ENCODE measurements at places on chromosomes 3 and 15.

GRCh38 chr3:77412021-77412438 is 372.1 kb downstream of the ROBO2 start:
- DNase-seq, result no peak

- DNase-seq, result no peak
Measured at GRCh38 chr15:65927545-65927944, 58.3 kb downstream of the RAB11A start.

GRCh38 chr3:9238276-9238675 is 11.2 kb downstream of the SRGAP3 start:
- no peak for DNase-seq

GRCh38 chr3:134036291-134036690 is 6.6 kb upstream of the SLCO2A1 start:
- DNase-seq, result no peak

- DNase-seq, result peak; percentile 37
Measured at GRCh38 chr3:167502401-167502800, 28.6 kb upstream of the SERPINI2 start.

GRCh38 chr3:45226206-45226915 is at the start of gene TMEM158:
TSS of gene TMEM158 (minus strand) at chr3:45226287. CDS start at chr3:45226027, 260 bp downstream.
- DNase-seq, result peak; percentile 43

- DNase-seq, result peak; percentile 48
Measured at GRCh38 chr3:158845765-158846350, 44.0 kb downstream of the MFSD1 start.

DNA sequence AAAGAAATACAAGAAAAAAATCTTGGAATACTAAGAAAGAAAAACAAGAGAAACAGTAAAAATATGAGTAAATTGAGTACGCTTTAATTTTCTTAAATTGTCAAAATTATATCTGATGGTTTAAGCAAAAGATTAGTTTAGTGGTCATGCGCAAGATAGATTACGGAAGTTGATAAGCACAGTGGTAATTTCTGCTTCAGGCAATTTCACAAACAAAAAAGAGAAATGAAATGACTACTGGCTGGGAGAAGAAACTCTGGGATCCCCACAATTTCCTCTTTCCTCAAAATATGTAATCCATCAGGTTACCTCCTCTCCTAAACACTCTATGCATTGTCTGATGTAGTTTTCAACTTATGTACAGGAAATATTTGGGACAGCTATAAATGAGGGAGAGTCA is 9.0 kb downstream of the MYD88 start:
- DNase-seq, result peak; percentile 53

DNA sequence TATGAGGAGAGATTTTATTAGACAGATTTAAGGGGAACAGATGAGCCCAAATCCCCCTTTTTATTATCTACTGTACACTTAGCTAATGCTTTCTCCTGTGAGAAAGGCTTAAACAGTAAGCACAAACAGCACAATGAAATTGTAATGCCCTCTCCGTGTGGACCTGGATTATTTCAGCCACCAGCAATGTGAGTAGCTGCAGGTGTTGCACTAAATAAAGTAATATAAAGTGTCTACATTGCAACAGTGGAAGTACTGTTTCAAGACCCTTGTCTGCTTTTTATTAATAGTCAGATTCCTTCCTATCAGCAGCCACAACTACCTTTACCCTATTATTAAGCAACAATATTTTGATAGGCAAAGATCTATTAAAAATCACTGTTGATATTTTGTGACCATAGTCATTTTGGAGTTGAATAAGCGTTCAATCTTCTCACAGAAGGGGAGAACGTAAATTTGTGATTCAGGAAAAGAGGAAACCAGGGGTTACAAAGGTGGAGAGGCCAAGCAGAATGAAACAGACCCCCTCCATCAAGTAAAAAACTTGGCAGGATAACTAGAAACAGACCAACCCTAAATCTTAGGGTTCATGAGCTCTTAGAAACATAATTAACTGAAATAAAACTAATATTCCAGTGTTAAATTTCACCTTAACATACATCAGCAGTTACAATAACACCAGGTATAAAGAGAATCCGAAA is 422.6 kb downstream of the MECOM start:
- DNase-seq, result no peak

GRCh38 chr15:34714476-34715121 is 40.2 kb downstream of the GJD2 start:
- DNase-seq, result no peak

DNA sequence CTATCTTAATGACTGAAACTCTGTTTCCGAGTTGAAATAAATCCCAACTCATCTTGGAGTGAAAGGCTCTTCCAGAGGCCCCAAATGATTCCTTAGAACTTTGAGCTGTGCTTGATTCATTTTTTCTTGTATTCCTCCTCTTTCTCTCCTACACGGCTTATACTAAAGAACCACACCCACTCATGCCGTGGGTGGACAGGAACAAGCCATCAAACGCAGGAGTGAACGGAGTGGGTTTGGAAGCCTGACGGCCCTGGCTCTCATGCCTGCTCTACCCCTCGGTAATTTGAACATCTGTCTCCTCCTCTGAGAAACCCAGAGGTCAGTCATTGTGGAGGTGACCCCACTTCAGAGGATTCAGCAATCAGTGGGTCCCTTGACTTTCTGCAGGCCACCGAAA is 236.5 kb downstream of the AGBL1 start:
- DNase-seq, result no peak

DNA sequence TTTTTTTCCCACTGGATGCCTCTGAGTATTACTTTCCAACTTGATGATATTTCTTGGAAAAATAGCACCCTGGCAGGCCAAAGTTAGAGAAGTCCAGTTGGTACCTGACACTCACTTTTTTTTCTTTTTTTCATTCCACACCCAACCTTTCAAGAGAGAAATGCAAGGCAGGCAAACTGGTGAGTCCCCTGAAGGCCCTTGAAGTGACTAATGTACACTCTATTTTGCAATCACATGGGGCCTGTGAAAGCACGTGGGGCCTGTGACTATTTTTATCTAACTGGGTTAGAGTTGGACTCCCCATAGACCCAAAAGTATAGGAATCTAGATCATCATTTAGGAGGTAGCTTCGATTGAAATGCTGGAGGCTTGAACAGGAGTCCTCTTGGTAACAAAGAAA is 316.7 kb downstream of the CHL1 start:
- no peak for DNase-seq

DNA sequence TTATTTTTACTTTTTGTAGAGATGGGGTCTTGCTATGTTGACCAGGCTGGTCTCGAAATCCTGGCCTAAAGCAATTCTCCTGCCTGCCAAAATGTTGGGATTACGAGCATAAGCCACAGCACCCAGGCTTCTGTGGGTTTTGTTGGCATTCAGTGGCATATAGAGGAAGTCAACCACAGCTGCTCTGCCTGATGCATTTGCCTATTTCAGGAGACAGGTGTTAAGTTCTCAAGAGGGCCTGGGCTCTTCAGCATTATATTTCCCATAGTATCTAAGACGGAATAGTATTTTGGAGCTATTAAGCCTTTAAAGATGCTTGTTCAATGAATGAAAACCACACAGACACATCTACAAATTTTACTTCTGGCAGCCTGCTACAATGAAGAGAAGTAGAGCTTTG is 73.5 kb upstream of the CSPG5 start:
- no peak for DNase-seq

DNA sequence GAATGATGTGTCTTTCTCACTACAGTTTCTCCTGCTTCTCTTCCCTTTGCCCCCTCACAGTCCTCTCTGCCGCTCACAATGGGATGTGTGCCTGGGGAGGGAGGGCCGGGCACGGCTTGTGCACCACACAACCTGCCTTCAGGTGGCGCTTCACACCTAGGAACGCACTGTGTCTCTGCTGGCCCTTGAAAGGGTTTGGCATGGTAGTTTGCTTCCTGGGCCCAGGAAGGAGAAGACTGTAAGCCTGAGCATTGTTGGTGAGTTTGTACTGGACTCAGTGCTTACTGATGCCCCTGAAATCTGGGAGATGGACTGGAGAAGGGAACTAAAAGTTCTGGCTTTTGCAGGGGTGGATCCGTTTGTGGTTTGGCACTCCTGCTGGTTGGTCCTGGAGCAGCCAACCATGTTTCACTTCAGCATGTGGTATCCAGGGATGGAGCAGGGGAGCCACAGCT is 9.2 kb downstream of the ALPK3 start:
- no peak for DNase-seq

DNA sequence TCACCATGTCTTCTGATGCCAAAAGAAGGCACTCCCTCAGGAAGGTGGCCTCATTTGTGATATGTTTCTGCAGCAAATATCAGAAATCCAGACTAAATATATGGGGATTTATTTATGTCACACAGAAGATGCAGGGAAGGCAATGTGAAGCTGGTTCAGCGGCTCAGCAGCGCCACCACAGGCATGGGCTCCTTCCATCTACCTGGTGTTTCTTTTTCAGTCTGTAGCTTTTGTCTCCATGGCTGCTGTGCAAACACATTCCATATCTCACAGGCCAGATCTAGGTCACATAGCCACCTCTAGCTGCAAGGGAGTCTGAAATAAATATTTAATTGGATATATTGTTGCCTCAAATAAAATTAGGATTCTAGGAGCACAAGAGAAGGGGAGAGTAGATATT is 502.1 kb upstream of the IL12A start:
- no peak for DNase-seq

- no peak for DNase-seq
Measured at GRCh38 chr3:22364851-22365250, 613.8 kb upstream of the ZNF385D start.

DNA sequence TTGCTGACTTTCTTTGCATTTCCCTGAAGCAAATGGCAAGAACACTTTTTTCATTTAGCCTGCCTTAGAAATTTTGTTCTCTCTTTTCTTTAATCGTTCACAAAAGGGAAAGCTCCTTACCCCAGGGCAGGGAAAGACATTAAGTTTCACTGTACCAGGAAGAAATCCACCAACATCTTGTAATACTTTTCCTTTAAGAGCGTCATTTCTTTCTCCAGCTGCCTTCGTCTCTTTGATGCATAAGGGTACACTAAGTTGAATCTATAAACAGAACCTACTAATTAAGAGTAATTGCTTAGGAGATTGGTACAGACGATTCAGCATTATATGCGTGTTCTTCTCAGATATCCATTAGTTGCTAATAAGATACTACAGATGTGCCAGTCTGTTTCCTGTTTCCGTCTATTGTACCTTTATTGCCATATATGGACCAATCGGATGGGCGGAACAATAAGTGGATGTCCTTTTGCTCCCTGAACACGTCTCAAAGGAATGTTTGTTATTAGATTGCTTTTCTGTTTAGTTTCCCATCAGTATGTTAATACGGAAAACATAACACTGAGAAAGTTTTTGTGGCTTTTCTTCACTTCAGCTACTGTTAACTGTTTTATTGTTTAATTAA is 276.7 kb upstream of the RARB start:
- no peak for DNase-seq

DNA sequence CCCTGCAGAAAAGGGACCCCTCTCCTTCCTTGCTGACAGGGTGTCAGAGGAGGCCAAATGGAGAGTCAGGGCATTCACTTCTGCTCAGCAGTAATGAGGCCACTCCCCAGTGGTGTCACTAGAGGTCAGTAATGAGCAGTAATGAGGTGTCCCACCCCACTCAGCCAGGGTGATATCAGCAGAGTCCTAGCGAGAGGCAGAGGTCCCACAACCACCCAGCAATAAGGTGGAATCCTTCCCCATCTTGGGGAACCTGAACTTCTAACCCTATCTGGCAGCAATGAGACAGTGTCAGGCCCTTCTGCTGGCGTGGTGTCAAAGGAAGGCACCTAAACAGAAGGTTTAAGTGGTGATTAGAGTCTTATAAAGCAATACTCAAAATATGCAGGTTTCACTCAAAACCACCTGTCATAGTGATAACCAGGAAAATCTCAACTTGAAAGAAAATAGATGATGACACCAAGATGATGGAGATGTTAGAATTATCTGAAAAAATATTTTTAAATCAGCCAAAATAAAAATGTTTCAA is 12.9 kb downstream of the OCA2 start:
- peak; percentile 75 for DNase-seq

DNA sequence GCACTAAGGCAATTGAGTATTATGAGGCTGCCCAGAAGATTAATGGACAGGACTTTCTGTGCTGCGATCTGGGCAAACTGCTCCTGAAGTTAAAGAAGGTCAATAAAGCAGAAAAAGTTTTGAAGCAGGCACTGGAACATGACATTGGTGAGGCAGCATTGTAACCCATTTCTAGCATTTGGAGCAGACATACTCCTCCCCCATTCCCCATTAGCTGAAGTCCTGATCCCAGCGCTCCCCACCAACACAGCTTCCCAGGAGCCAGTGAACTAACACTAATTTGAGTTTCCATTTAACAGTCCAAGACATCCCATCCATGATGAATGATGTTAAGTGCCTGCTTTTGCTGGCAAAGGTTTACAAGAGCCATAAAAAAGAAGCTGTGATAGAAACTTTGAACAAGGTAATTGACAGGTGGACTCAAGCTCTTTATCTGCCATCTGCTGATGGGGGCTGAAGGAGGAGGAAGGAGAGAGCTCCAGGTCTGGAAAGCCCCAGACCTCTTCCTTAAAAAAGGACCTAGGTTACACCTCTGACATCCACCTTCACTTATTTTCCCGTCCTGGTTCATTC is 22.6 kb downstream of the CSRNP1 start:
- no peak for DNase-seq

GRCh38 chr3:159945930-159946329 is 42.7 kb upstream of the IL12A start:
- DNase-seq, result no peak

DNA sequence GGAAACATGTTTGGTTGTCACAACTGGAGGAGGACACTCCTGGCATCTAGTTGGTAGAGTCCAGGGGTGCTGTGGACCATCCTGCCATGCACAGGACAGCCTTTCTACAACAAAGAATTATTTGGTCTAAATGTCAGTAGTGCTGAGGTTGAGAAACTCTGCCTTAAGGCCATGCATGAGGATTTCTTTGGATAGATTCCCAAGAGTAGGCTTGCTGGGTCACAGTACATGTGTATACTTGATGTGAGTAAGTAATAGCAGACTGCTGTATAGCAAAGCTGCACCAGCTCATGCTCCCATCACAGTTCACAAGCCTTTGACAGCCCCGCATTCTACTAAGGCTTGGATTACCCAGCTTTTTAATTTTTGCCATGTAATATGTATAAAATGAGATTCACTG is 151.3 kb downstream of the MFSD1 start:
- no peak for DNase-seq

DNA sequence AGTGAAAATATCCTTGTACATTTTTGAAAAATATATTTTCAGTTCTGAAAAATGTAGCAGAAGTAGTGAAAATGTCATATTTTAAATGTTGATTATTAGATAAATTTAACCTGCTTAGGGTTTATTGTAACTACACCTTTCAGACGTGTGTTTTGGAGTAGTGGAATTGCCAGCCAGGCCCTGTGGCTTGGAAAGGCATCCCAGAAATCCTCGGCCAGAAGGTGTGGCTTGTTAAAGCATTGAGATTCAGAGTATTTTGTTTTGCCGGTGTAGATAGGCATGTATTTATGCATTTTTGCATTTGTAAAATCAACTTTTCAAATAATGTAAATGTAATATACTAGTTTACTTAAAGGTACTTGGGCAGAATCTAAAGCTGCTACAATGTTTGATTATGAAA is 7.0 kb downstream of the EBLN2 start:
- no peak for DNase-seq

- peak; percentile 99 for DNase-seq
Measured at GRCh38 chr3:9749645-9750555, at the start of gene OGG1. TSS of gene OGG1 (plus strand) at chr3:9749952. CDS start at chr3:9750287, 335 bp downstream.

- no peak for DNase-seq
Measured at GRCh38 chr3:38140326-38141172, 2.1 kb downstream of the MYD88 start.
